Activated CD4-positive, alpha-beta T cell treated with anti-CD3 and anti-CD28 coated beads, Interleukin-2, amount 10 ng/mL, durations not matched to agents 24 days and 14 days (primary cell): ENCODE measurements at places on chromosomes 6 and 20. TPM values are rescaled to one million over a fixed set of nuclear protein-coding genes. Genes with fewer than 3 reads are reported as not detected.
A peak's percentile ranks its signal among the peaks of the same experiment; 100 is the strongest.

GRCh38 chr6:43093436-43094289 lies 17.5 kb downstream of the PTK7 start:
- H3K27ac ChIP-seq: no peak overlapping the region
- H3K4me1 ChIP-seq: peaks cover 11% of the 10 kb centered on the region
- no peaks in the 10 kb centered on the region for H3K36me3 ChIP-seq
- H3K27me3 ChIP-seq: no peaks in the 10 kb centered on the region

DNA sequence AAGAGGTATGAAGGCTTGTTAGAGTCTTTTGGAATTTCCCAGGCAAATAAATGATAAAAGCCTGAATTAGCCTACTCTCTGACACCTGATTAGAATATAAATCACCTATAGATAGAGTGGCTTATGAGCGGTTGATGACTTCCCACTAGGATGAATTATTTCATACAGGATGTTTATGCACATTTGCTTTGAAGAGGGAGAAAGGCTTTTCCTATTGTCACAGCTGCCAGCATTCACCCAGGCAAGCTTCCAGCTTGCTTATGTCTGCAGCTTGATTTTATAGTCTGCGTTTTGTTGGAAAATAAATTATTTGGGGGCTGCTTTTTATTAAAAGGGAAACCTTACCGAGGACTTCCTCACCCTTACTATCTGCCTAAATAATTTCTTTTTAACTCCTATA lies 51.3 kb upstream of the EIF2S2 start:
- H3K4me3 ChIP-seq: no peak overlapping the region
- no peak for DNase-seq
- H3K36me3 ChIP-seq: no peaks in the 10 kb centered on the region
- peaks cover 4% of the 10 kb centered on the region for H3K4me1 ChIP-seq

DNA sequence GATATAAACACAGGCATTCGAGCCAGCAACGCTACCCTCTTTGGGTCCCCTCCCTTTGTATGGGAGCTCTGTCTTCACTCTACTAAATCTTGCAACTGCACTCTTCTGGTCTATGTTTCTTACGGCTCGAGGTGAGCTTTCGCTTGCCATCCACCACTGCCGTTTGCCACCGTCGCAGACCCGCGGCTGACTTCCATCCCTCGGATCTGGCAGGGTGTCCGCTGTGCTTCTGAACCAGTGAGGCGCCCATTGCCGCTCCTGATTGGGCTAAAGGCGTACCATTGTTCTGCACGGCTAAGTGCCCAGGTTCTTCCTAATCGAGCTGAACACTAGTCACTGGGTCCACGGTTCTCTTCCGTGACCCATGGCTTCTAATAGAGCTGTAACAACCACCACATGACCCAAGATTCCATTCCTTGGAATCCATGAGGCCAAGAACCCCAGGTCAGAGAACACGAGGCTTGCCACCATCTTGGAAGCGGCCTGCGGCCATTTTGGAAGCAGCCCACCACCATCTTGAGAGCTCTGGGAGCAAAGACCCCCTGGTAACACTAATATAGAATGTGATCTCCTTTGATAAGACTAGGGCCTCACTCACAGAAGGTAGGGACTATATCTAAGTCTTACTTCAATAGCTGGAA lies 973 bp downstream of the UBD start:
- no peak overlapping the region for H3K27ac ChIP-seq
- H3K4me1 ChIP-seq: peaks cover 10% of the 10 kb centered on the region
- no peak for DNase-seq
- peaks cover 65% of the 10 kb centered on the region for H3K27me3 ChIP-seq
- no peaks in the 10 kb centered on the region for H3K36me3 ChIP-seq
- H3K4me3 ChIP-seq: no peak overlapping the region

DNA sequence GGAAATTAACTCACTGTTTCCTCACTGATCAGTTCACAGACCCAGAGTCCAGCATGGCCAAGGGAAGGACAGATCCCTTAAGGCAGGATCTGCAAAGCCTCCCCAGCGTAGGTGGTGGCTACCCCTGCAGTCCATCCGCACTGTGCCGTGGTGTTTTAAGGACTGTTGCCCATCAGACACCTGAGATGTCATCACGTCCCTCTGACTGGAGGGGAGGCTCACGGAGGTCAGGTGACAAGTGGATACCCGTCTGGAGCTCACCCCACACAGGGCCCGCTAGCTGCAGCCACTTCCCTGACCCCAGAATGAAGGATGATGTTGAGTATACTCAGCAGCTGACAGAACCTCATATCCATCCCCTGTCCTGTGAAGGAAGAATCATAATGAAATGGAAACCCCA lies 161.8 kb upstream of the GGTLC1 start:
- H3K4me3 ChIP-seq: no peak overlapping the region
- no peak overlapping the region for H3K27ac ChIP-seq
- H3K4me1 ChIP-seq: peaks cover 6% of the 10 kb centered on the region

GRCh38 chr6:169895000-169895759 lies 143.8 kb downstream of the ERMARD start:
- DNase-seq: no peak
- no peak overlapping the region for H3K4me3 ChIP-seq
- no peak overlapping the region for H3K27ac ChIP-seq
- H3K27me3 ChIP-seq: no peaks in the 10 kb centered on the region
- H3K36me3 ChIP-seq: peaks cover 2% of the 10 kb centered on the region

DNA sequence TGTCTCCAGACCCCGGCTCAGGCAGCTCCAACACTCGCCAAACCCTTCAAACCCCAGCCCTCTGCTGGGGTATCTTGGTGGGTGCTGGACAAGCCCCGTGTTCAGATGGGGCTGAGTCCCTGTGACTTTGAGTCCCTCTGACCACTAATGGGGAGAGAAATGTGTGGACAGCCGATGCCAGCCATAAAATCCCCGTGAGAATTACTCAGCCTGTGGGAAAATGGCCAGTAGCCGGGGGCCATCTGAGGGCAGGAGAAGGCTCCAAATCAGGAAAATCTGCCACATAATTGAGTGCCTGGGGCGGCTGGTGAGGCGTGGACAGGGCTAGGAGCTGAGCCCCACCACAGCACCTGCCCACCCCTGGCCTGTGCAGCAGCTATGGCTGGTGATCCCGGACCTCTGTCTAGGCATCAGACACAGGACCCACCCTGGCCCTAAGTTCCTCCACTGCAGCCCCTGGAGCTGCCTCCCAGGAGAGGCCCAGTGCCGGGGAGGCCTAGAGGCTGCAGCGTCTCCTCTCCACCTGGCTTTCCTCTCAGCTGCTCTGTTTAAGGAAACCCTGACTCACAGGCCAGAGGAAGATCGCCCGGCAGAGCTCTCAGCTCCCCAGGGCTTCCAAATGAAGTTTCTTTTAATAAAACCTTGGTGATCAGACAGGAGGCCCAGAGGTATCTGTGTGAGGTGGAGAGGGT lies 53.7 kb upstream of the SLCO4A1 start:
- peaks cover 4% of the 10 kb centered on the region for H3K4me1 ChIP-seq
- H3K27me3 ChIP-seq: peaks cover 5% of the 10 kb centered on the region
- H3K36me3 ChIP-seq: no peaks in the 10 kb centered on the region
- H3K27ac ChIP-seq: no peak overlapping the region
- DNase-seq: no peak
- no peak overlapping the region for H3K4me3 ChIP-seq

DNA sequence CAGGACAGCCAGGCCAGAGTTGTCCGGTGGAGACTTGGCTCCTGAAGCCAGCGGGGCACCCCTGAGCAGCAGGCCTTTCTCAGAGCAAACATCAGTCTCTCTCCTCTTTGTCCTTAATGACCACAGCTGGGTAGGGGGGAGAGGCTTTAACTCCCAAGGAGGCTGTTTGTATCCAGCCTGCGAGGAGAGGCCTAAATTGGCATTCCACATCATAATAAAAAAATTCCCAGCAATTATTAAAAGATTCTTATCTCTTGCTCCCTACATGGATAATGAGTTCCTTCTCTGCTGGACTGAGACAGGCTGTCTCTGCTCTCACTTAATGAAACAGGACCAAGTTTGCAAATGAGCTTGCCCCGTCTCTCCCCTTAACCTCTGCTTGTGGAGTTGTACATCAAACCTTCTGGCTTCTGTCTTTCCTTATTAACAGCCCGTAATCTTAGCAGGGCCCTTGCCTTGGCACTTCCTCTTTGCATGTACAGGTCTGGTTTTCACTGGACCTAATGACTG lies 838.2 kb downstream of the MAFB start:
- no peak for DNase-seq
- H3K4me1 ChIP-seq: no peaks in the 10 kb centered on the region
- H3K27me3 ChIP-seq: no peaks in the 10 kb centered on the region
- H3K36me3 ChIP-seq: no peaks in the 10 kb centered on the region

DNA sequence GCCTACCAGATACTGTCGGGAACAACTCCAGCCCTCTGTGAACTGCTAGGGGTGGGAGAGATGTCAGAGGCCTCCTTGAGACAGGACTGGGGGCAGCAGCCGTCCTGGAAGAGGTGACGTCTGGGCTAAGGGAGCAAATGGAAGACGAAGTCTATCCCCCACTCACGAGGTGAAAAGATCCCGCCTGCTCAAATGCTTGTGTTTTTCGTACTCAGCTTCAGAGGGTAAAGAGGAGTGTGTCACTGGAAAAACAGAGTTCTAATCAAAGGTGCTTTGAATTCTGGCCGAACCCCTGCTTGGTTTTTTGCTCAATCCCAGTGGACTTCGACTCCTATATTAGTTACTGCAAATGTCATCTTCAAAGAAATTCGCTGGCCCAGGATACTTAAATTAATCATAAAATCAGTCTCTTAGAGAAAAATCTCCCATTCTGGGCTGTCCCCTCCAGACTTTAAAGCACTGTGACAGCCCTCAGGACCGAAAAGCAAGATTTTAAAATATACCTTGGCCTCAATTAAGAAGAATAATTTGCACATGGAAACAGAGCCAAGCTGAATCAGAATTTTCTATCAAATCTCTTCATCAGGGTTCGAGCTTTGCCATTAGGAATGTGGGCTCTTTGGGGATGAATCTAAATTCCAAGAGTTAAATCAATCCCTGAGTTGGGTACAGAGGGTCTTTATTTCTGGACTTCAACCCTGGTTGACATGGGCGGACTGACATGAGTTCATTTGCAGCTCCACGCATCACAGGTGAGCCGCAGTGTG lies 61.8 kb upstream of the AFDN start:
- no peaks in the 10 kb centered on the region for H3K36me3 ChIP-seq
- H3K27me3 ChIP-seq: peaks cover 1% of the 10 kb centered on the region
- no peaks in the 10 kb centered on the region for H3K4me1 ChIP-seq
- H3K27ac ChIP-seq: no peak overlapping the region
- H3K4me3 ChIP-seq: no peak overlapping the region
- no peak for DNase-seq

GRCh38 chr20:18722371-18722770 lies 91.2 kb upstream of the SCP2D1 start:
- no peak overlapping the region for H3K27ac ChIP-seq
- no peaks in the 10 kb centered on the region for H3K27me3 ChIP-seq
- H3K4me1 ChIP-seq: peaks cover 5% of the 10 kb centered on the region
- DNase-seq: no peak
- peaks cover 2% of the 10 kb centered on the region for H3K36me3 ChIP-seq

GRCh38 chr20:49306903-49307620 lies 29.2 kb upstream of the ZNFX1 start:
- no peak for DNase-seq
- no peak overlapping the region for H3K27ac ChIP-seq
- H3K36me3 ChIP-seq: peaks cover 4% of the 10 kb centered on the region
- peaks cover 26% of the 10 kb centered on the region for H3K4me1 ChIP-seq
- no peak overlapping the region for H3K4me3 ChIP-seq

DNA sequence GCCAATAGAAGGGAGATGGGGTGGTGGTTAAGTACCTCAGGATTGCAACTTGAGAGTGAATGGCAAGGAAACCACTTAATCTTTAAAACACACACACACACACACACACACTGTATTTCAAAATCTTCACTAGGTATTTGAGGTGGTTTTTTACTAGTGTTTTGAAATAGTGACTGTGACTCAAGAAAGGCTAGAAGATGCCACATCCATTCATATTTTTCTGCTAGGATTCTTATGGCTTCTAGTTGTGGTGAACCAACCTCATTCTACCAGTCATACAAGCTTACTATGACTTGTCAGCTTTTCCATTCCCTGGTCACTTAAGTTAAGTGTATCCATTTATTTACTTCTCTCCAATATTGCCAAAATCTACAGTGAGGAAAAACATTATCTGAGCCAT lies 519.4 kb upstream of the JAG1 start:
- H3K4me3 ChIP-seq: no peak overlapping the region
- DNase-seq: no peak
- no peak overlapping the region for H3K27ac ChIP-seq
- H3K27me3 ChIP-seq: no peaks in the 10 kb centered on the region

DNA sequence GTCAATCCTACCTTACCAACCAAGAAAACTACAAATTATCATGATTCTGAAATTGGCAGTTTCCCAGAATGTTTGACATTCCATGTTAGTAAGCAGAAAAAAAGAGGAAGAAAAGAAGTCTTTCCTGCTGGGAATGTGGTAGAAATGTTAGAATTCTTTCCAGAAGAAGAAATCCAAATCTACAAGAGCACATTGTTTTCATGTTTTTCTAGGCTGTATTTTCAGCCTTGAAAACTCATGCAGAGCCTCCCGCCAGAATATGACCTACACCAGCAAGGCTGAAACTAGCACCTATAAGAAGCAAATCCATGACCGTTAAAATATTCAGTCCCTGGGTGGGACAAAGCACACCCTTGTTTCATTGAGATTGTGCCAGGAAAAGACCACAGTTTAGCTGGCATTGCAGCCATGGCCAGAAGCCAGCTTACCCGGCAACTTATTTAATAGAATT lies 259.4 kb downstream of the GJA1 start:
- no peak for DNase-seq
- no peaks in the 10 kb centered on the region for H3K36me3 ChIP-seq
- no peak overlapping the region for H3K4me3 ChIP-seq
- peaks cover under 1% of the 10 kb centered on the region for H3K4me1 ChIP-seq

DNA sequence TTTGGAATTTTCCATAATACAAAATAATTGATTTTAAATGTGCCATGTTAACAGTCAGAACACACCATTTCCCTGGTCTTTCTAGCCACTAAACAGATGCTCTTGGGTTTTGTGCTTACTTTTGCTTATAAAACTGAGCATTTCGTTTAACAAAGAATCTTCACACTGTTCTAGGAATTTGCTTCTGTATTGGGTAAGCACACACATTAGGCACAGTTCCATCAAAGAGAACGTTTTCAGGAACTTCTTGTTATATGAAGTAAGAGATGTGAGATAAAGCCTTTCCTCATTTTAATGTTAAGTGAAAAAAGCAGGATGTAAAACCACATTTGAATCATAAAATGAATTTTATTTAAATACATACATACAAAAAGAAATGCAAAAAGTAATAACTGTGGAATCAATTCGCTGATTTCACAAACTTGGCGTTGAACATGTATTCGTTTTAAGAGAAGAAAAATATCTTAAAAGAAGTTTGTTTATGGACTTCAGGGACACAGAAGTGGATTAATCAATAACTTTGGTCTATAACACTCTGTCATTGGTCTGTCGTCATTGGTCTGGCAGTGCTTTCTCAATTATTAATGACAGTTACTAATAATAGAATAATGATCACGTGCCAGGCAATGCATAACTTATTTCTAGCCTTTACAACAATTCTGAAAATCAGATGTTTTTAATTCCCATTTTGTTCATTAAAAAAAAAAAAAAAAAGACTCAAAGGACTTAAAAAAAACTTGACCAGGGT lies 199.9 kb upstream of the PRDM1 start:
- H3K27ac ChIP-seq: no peak overlapping the region
- H3K4me3 ChIP-seq: no peak overlapping the region
- H3K27me3 ChIP-seq: peaks cover 2% of the 10 kb centered on the region
- peaks cover 2% of the 10 kb centered on the region for H3K36me3 ChIP-seq

GRCh38 chr6:28648035-28648877 lies 122.6 kb downstream of the GPX5 start:
- no peaks in the 10 kb centered on the region for H3K36me3 ChIP-seq
- DNase-seq: peak; percentile 84
- peaks cover 43% of the 10 kb centered on the region for H3K27me3 ChIP-seq
- peak overlapping the region; percentile 86 for H3K4me3 ChIP-seq

The NRSN1 gene
- not detected in 2 replicates for total RNA-seq

The PPIL1 gene
- total RNA-seq: 65.0 and 65.1 TPM in 2 replicates

The WFDC5 gene
- not detected in 2 replicates for total RNA-seq

The LY86 gene
- 1.2 TPM in 2 replicates for total RNA-seq

The ETV7 gene
- 0.54 and 0.57 TPM in 2 replicates for total RNA-seq

The FOXS1 gene
- total RNA-seq: not detected in 2 replicates

The COL9A3 gene
- 0.47 TPM in 1 of 2 replicates, not detected in the other for total RNA-seq
